ENCODE measurements at places on chromosomes 2 and 18. TPM values are rescaled to one million over a fixed set of nuclear protein-coding genes. Genes with fewer than 3 reads are reported as not detected.

The CUL3 gene
- 70.7 TPM for total RNA-seq

The RAPGEF4 gene
- 49.5 TPM for total RNA-seq

The MYO5B gene
- total RNA-seq: 30.3 TPM

The SCN7A gene
- total RNA-seq: 4.6 TPM

The LYG1 gene
- 1.3 TPM for total RNA-seq

The ANKRD23 gene
- total RNA-seq: 6.2 TPM

The GPR35 gene
- total RNA-seq: 2.9 TPM

The MAPK4 gene
- 2.7 TPM for total RNA-seq

DNA sequence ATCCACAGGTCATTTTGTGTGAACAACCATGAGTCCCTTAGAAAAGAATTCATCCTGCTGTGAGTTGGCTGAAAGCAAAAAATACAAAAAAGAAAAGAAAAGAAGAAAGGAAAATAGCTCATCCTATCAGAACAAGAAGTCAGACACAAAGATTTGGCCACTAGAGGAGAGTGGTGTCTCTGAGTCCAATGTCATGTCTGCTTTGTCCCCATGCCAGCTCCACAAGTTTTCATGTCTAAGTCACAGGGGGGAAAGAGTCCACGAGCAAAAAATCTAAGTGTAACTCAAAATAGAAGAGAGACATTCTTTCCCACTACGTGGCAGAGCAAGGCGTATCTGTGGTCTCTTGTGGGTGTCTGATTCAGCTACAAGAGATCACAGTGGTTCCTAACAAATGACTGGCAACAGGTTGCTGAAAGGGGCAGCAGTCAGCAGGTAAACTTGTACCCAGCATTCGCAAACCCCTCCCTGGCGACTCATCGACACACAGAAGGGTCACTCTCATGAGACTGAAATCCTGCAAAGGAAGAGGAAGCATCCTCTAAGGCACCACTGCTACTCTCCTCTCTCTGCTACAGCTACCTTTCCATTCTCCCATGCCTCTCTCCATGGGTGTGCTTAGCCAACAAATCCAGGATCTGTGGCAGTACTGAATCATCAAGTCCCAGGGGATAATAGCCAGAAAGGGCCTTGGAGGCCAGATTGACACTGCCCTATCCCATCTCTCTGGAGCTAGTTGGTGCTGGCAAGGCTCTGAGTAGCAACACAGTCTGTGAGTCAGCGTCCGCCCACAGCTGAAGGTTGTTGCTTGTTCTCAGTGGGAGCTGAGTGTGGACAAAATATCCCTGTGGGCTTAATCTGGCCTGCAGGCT is 123.0 kb upstream of the SLC39A10 start:
- no peak overlapping the region for H3K4me3 ChIP-seq
- DNase-seq: no peak
- H3K36me3 ChIP-seq: no peaks in the 10 kb centered on the region
- H3K4me1 ChIP-seq: peaks cover 17% of the 10 kb centered on the region
- H3K27ac ChIP-seq: peak overlapping the region; percentile 1
- H3K27me3 ChIP-seq: no peaks in the 10 kb centered on the region

DNA sequence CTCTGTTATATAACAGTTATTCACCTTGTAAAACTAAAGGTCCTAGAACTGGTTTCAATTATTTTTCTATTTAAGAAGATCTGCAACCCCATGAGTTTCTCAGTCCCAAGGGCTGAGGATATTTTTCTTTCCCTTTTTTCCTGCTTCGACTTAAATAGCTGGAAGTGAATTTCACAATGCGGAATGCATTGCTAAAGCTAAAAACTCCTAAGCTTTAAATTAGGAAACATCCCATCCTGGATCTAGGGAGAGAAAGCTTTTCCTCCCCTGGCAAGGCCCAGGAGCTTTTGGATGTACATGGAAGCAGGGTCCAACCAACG is 1.4 kb downstream of the RFX8 start:
- peaks cover 9% of the 10 kb centered on the region for H3K27me3 ChIP-seq
- H3K36me3 ChIP-seq: no peaks in the 10 kb centered on the region
- peaks cover 16% of the 10 kb centered on the region for H3K4me1 ChIP-seq
- no peak for DNase-seq

- H3K36me3 ChIP-seq: no peaks in the 10 kb centered on the region
- no peaks in the 10 kb centered on the region for H3K4me1 ChIP-seq
- no peak overlapping the region for H3K4me3 ChIP-seq
- no peaks in the 10 kb centered on the region for H3K27me3 ChIP-seq
Measured at GRCh38 chr2:125745514-125745913, 910.4 kb upstream of the GYPC start.

GRCh38 chr2:30139131-30139870 is 7.5 kb upstream of the YPEL5 start:
- H3K27ac ChIP-seq: no peak overlapping the region
- H3K4me1 ChIP-seq: no peaks in the 10 kb centered on the region
- DNase-seq: no peak
- H3K36me3 ChIP-seq: no peaks in the 10 kb centered on the region

DNA sequence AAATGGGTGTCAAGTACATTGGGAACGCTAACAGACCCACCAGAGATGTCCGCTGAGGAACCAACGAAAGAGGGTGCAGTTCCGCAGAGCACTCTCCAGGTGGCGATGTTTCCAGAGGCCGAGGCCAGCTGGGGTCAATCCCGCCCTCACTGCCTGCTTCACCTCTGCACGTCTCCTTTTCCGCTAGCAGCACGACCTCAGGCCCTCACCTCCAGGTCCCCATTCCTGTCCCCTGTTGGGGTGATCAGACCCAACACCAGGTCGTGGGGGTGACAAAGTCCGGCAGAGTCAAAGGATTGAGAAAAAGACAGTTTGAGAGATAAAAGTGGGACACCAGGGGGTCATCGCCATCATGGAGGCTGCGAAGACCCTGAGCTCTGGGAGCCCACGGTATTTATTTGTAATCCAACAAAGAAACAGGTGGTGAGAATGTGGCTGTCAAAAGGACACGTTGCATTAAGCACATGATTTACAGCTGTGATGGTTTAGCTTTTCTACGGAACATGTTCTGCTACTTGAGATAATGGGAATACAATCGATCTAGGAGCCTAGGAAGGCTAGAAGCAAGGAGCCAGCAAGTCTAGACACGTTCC is 27.3 kb downstream of the ZAP70 start:
- H3K27ac ChIP-seq: no peak overlapping the region
- H3K27me3 ChIP-seq: no peaks in the 10 kb centered on the region
- peaks cover 8% of the 10 kb centered on the region for H3K4me1 ChIP-seq
- DNase-seq: peak; percentile 78
- H3K36me3 ChIP-seq: no peaks in the 10 kb centered on the region

- no peak for DNase-seq
- no peaks in the 10 kb centered on the region for H3K36me3 ChIP-seq
- H3K4me3 ChIP-seq: no peak overlapping the region
- no peak overlapping the region for H3K27ac ChIP-seq
- H3K27me3 ChIP-seq: no peaks in the 10 kb centered on the region
Measured at GRCh38 chr2:197189426-197190099, 121.0 kb downstream of the ANKRD44 start.

DNA sequence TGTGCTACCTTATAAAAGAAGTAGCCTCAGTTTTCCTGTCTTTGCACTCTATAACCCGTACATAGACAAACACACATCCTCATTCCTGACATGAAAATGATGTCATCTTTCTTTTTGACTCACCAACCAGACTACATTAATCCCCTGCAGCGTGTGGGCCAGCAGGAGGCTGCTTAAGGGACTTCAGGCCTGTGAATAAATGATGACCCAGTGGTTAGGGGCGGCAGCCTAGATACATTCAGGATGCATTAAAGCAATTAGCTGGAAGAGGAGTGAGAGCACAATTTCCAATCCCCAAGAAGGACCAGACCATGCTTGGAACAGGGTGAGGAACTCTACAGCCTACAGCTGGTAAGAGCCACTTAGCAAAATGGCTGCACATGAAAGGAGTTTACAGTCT is 57.3 kb upstream of the KLF7 start:
- DNase-seq: no peak
- peaks cover 21% of the 10 kb centered on the region for H3K4me1 ChIP-seq
- H3K36me3 ChIP-seq: no peaks in the 10 kb centered on the region
- peaks cover 3% of the 10 kb centered on the region for H3K27me3 ChIP-seq

DNA sequence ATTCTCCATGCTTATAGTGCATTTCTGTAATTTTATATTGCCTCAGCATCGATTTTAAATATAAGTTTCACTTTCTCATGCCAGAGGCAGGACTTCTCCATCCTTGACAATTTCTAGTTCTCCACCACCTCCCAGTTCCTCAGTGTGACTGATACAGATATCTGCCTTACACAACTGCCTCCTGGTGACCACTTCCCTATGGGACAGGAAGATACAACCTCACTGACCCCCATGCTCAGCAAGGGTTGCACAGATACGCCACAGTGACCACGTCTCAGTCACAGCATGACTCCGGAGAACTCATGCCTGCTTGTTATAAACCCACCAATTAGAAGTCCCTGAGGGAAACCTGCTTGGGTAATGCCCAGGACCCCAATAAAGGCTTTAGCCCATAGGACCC is 284.0 kb upstream of the MC4R start:
- H3K4me1 ChIP-seq: no peaks in the 10 kb centered on the region
- no peaks in the 10 kb centered on the region for H3K36me3 ChIP-seq
- no peak overlapping the region for H3K27ac ChIP-seq
- DNase-seq: no peak
- H3K27me3 ChIP-seq: no peaks in the 10 kb centered on the region

- H3K4me1 ChIP-seq: no peaks in the 10 kb centered on the region
- no peak for DNase-seq
- no peak overlapping the region for H3K4me3 ChIP-seq
- no peaks in the 10 kb centered on the region for H3K27me3 ChIP-seq
Measured at GRCh38 chr2:196181484-196181883, 10.1 kb upstream of the STK17B start.

DNA sequence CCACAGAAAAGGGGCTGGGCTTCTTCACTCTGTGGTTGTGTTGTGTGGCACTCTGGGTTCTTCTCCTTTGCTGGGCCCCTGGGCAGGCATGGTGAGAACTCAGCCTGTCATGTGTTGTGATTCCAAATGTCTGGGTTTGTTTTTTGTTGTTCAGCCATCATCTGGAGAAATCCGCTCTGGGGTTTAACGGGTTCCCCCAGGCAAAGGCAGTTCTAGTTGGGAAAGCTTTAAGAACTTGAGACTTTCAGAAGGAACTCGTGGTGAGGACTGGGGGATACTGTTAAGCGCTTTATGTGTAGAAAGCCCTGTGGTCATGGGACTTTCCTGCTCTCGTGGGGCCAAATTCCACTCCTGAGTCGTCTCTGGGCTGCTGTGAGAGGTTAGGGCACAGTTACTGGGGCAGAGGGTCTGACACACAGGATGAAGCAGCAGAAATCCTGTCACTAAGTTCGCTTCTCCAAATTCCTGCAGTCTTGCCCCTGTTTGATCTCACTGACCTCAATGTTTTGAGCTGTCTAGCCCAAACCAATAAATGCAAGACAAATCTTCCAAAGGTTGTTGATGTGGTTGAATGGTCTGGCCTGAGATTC is 87.7 kb downstream of the RAPGEF4 start:
- H3K36me3 ChIP-seq: no peaks in the 10 kb centered on the region
- DNase-seq: no peak
- H3K4me3 ChIP-seq: no peak overlapping the region
- H3K27me3 ChIP-seq: no peaks in the 10 kb centered on the region
- no peak overlapping the region for H3K27ac ChIP-seq

GRCh38 chr2:241410739-241411176 is 54.7 kb downstream of the FARP2 start:
- no peaks in the 10 kb centered on the region for H3K4me1 ChIP-seq
- H3K27ac ChIP-seq: no peak overlapping the region
- DNase-seq: no peak
- H3K4me3 ChIP-seq: no peak overlapping the region
- no peaks in the 10 kb centered on the region for H3K27me3 ChIP-seq

DNA sequence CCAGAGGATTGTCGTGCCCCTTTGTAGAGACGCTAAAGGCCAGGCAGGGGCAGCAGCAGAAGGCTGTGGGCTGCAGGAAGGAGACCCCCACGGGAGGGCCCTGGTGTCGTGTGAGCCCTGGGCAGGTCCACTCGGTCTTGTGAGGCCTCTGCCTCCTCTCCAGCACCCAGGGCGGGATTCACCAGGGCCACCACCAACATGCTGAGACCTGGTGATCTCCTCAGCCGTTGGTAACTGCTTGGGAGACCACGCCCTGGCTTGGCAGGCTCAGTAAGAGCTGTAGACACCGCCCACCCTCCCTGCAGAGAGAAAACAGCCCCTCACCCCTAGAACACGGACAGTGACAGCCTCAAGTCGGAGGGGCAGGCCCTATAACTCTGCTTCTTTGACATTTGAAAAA is 21.1 kb downstream of the MBP start:
- H3K27ac ChIP-seq: peak overlapping the region; percentile 51
- DNase-seq: no peak
- peak overlapping the region; percentile 1 for H3K4me3 ChIP-seq

All from suprapubic skin (tissue), 4 donors.